Stimulated activated CD8-positive, alpha-beta memory T cell treated with anti-CD3 and anti-CD28 coated beads, Interleukin-4, amount 100 ng/mL, for 24 hours (primary cell): ENCODE measurements at places on chromosomes 12 and 14.

- DNase-seq, result no peak
Observed at GRCh38 chr12:24020397-24021163, 71.1 kb upstream of the SOX5 start.

- no peak for DNase-seq
Observed at GRCh38 chr12:62448436-62448835, 18.2 kb upstream of the MON2 start.

- DNase-seq, result no peak
Observed at GRCh38 chr14:91036741-91037469, 23.5 kb downstream of the RPS6KA5 start.

GRCh38 chr12:131226345-131227265 is 272.9 kb downstream of the ADGRD1 start:
- no peak for DNase-seq

DNA sequence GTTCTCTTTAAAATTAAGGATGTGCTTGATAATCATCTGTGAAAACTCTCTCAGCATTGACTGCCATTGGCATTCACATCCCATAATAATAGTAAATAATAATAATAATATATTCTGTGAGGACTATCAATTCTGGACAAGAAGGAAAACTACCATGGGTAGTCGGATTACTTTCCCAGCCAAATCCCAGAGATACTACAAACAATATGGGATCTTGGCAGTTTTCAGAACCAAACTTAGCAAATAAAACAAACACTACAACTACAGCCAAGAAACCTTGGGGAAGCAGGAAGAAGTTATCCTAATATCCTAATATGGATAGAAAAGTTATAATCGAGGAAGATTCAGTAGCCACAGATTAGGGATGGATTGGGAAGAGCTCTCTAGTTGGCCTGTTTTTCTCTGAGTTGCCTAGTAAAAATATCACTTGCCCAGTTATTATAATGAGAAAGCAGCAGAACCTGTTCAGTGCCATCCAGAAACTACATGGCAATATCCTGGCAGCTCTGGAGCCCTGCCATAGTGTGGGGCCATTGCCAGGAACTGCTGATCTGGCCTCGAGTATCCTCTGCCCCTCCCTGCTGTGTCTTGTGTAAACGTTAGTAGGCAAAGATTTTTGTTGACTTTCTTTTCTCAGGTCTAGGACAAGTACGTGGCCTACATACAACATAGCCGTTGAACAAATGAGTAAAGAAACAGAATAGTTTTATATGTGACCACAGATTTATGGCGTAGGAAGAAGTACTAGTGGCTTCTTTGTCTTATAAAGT is 193.5 kb downstream of the SLC2A13 start:
- no peak for DNase-seq

DNA sequence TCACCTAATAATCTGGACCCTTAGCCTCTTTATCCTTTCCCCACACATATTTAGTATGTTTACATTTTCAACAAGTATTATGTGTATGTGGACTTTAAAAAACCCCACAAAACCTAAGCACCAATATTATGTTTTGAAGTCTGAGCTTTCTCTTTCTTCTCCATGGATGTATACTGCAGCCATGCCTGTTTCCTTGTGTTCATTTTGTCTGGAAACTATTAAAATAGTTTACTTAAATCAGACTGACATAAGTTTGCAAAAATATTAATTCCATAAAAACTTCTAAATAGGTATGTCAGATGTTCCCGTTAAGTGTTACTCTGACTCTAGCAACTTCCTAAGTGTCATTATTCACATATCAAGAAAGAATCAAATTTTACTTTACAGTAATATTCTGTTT is 2.9 kb downstream of the HIGD1C start:
- no peak for DNase-seq

GRCh38 chr12:111607239-111607638 is 8.1 kb upstream of the ATXN2 start:
- DNase-seq, result no peak

DNA sequence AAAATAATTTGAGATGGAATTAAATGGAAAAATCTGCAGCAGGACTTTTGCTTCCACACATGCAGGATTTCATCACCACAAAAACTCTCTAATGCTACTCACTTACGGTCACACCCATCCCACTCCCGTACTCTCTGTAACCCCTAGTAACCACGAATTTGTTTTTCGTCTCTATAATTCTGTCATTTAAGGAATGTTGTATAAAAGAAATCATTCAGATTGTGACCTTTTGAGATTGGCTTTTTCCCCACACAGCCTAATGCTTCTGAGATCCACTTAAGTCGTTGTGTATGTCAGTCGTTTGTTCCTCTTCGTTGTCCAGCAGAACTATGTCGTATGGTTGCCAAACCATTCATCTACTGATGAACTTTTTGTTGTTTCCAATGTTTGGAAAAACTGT is 19.8 kb upstream of the PZP start:
- DNase-seq, result no peak

- no peak for DNase-seq
Observed at GRCh38 chr12:32240831-32241230, 134.2 kb downstream of the BICD1 start.

- no peak for DNase-seq
Observed at GRCh38 chr12:69524755-69525469, 54.7 kb downstream of the FRS2 start.

- no peak for DNase-seq
Observed at GRCh38 chr12:16573398-16574077, 32.4 kb downstream of the LMO3 start.

GRCh38 chr12:109549613-109550270 is 23.6 kb downstream of the MMAB start:
- no peak for DNase-seq

DNA sequence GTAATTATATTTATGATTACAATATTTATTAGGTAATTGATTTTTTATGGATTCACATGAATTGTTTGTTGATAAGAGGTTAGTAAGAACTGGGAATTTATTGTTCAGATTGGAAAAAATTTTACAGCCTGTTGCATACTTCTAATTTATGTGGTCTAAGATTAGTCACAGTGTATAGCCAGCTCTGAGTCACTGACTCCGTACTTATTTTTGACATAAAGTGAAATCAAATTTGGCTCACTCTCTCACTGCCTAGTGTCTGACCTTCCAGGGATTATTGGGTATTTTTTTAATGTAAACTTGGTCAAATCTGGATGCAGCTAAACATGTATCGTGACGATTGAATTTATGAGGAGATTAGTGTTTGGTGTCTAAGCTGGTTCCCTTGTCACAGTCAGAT is 109.3 kb downstream of the PTPRQ start:
- no peak for DNase-seq

DNA sequence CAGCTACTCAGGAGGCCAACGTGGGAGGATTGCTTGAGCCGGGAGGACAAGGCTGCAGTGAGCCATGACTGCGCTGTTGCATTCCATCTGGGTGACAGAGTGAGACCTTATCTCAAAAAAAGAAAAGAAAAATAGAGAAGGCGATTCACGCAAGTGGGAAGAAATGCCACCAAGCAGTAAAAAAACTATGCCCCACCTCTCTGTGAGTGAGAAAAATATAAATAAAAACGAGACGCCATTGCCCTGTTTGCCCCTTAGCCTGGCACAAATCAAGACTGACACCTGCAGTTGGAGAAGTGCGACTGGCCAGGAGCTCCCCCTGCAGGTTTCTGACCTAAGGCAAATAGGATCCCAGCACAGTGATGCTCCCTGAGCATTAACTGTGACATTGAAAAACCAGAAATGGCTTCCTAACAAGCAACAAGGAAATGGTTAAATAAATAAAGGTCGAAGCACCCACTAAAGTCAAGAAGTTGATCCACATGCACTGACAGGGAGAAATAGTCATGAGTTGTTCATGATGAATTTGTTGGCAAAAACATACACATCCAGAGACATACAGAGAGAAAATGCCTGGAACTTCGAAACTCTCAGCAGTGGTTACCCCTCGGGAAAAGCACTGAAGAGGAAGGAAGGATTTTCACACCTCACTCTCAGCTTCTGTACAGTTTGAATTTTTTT is 21.1 kb downstream of the GSC start:
- no peak for DNase-seq

DNA sequence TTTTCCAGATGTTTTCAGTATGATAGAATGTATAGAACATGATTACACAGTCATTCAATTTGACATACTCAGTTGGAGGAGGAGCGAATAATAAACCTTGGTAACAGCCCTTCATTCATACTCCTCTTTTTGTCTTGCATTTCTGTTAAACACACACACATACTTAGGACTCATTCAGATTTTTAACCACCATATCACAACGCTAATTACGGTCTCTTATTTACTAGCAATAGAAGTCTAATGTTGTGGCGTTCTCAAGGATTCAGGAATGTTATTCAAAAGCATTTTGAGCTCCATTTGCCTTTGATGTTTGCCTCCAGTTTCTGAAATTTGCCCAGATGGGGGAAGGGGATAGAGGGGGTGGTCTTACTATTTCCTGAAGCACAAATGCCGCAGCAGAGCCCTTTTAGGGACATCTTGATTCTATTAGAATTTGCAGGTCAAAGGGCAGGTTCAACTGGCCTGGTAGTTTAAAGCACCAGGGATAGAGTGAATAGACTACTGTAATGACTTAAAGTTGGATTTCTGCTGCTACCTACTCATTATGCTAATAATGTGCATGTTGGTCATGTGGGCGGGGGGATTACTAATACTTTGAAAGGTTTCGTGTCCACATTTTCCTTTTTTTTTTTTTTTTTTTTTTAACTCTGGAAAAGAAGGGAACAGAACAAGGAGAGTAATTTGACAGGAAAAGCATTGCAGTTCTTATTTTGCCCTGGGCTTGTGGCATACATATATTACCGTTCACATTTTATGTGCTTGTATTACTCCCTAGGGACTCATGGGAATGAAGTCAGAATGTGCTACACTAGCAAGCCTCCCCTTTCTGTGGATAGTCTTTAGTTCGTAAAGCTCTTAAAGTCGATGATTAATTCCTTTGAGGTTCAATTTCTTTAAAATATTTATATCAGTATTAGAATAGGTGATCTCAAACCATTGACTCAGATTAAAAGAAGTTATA is 226.8 kb downstream of the FBXL14 start:
- DNase-seq, result no peak

- no peak for DNase-seq
Observed at GRCh38 chr12:108728820-108729611, 2.3 kb downstream of the CORO1C start.

DNA sequence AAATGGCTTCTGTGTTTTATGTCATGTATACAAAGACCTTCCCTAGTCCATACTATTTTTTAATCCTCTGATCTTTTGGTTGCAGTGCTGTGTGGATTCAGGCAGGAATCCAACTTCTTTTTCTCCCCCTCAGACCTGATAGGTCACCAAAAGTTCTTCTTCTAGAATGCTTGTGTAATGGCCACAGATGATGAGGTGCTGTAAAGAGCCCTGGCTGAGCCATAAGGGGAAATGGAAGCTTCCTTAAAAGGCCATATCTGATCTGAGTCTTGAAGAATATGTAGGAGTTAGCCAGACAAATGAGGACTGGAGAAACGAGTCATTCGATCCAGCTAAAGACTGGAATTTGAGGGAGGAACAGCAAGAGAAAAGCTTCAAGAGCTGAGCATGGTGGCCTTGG is 353.9 kb downstream of the PCNX1 start:
- DNase-seq, result no peak

- peak; percentile 49 for DNase-seq
Observed at GRCh38 chr12:122031342-122032216, 9.9 kb downstream of the BCL7A start.

DNA sequence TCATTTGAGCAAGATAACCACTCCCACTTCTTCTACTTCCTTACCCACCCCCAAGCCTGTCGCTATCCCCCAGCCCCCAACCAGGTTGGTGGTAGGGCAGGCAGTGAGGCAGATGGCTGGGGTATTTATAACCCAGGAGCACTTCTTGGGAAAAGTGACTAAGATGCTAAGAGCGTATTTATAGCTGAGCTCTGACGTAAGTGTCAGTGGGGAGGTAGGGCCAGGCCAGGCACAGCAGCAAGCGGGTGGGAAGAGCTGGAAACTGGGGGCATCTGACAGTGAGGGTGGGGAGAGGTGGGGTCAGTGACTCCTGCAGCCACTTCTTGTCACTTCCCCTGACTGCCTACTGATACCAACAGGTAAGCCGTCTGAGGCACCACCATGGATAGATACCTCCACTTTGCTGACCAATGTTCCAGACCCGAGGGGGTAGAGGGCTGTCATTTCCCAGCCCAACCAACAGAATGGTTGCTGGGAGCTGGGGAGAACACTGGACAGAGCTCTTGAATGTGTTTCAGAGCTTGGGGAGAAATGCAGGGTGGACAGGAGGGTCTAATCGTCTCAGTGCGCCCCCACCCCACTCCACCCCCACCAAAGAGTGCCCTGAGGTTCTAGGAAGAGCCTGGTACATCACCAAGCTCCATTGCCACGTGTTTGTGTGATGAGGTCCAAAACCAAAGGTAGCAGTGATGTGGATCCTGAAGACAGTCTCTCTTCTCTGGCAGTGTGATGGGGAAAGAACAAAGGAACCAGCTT is 2.7 kb upstream of the INHBE start:
- DNase-seq, result no peak

- DNase-seq, result no peak
Observed at GRCh38 chr12:115983226-115983798, 294.2 kb downstream of the MED13L start.

- no peak for DNase-seq
Observed at GRCh38 chr12:7433276-7433822, 10.6 kb downstream of the CD163L1 start.

DNA sequence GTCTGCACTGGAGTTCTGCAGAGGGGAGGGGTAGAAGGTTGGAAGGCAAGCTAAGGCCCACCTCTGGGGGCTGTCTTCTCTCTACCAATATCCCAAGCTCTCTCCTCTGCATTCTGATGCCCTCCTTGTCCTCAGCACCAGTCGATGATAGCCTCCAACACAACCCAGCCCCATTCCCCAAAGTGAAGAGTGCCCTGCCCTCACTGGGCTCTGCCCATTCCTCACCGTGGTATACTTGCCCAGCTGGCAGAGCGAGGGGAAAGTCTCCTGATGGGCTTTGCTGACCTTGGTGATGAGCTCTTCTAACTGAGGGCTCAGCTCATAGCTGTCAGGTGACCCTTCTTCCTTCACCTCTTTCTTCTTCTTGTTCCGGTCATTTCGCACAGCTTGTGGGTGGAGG is 7.2 kb upstream of the ITGB7 start:
- no peak for DNase-seq

DNA sequence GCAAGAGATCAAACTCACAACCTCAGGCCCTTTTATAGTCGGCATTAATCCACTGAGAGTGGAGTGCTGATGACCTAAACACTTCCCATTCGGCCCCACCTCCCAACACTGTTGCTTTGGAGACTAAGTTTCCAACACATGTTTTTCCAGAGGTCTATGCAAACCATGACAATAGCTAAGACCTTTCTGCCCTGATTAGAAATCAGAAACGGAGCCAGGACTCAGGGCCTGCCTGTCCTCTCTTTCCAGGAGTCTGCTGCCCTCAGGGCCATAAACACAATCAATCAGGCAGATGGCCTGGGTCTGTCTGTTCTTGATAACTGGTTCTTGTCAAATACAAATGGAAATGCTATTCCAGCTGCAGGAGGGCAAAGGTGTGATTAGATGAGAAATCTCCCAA is 97.2 kb upstream of the PSMC1 start:
- no peak for DNase-seq

GRCh38 chr12:92478692-92479091 is 224.1 kb upstream of the PLEKHG7 start:
- DNase-seq, result no peak
